ENCODE measurements at places on chromosomes 12 and 14.
A peak's percentile ranks its signal among the peaks of the same experiment; 100 is the strongest.

DNA sequence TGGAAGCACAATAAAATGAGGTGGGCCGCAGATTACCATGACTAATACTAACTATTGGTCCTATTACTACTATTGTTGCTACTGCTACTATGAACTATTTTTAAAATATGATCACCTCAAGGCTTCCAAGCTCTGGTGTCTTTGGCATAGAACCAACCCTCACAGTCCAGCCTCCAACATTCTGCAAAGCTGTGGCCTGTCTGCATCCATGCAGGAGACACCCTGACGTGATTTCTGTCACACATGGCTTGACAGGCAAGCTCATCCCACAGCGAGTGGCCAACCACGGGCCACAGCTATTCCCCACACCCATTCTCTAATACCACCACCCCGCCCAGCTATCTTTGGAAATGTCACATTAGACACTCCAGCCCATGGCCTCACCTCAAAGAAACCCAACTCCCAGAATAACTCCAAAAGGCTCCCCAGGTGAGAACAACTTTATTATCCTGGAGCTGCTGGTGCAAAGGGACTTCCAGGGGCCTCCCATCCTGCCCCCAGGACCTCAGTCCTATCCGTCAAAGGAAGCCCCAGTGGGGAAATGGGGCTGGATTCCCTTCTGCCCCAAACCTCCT lies 14.4 kb downstream of the ISCU start:
- no peak for DNase-seq

DNA sequence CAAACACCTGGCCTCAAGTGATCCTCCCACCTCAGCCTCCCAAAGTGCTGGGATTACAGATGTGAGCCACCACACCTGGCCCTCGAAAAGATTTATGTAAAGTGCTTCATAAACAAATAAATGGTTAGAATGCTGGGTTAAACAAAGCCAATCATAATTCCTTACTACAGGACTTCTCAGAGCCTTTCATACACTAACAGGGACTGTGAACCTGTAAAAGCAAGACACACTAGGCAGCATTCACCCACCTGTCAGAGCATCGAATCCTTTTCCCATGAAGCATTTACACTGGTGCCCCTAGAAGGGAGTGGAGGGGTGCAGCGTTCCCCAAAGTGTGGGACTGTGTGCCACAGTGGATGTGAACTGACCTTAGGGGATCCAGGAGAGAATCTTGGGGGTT lies 29.5 kb downstream of the TRPV4 start:
- DNase-seq, result no peak

- no peak for DNase-seq
Observed at GRCh38 chr12:54463484-54463883, 9.9 kb downstream of the GTSF1 start.

GRCh38 chr12:110790301-110790700 lies 47.6 kb upstream of the PPP1CC start:
- DNase-seq, result no peak

GRCh38 chr12:80195074-80195726 lies 95.9 kb downstream of the OTOGL start:
- peak; percentile 41 for DNase-seq

DNA sequence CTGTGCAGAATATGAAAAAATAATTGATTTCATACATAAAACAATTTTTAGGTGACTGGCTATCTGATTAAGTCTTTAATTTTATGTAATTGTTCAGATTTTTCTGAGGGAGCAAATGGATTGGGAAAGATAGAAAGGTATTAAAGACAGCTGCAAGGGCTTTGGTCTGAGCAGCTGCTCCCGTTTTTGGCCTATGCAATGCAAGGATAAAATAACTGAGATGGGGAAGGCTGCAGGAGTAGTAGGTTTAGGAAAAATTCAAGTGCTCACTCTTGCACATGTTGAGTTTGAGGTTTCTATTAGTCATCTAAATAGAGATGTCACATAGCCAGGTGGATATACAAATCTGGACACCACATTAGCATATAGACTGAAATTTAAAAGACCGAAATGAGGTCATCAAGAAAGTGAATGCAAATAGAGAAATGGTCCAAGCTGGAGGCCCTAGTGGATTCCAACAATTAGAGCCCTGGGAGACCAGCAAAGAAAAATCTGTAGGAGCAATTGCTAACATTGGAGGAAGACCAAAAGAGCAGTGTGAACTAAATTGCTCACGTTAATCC lies 144.0 kb downstream of the PPFIA2 start:
- no peak for DNase-seq

GRCh38 chr12:95739561-95740313 lies 50.8 kb downstream of the NTN4 start:
- no peak for DNase-seq

DNA sequence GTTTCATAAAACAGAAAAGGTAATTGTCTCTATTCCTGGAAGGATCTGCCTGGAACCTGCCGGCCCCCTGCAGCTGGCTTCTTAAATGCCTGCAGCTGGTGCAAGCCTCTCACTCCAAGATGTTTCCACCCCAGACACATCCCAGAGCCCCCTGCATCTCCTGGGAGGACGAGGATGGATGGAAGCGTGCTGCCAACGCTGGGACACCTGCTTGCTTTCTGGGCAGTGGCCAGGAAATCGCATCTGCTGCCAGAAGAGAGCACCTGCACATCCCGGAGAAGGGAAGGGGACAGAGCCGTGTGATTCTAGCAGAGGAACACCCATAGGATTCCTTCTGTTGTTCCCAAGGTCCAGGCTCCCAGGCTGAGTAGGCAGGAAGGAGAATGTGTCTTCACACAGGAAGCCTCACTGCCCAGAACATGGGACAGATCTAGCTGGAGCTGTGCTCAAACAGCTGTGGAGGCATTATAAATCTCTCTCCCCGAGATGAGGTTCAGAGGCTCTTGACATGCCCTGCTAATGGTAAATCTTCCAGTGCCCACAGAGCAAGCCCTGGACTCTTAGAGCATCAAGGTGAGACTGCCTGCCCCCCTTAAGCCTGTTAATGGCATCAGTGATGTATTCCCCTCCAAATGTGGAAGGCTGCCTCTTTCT lies 138.8 kb upstream of the MAP1LC3B2 start:
- DNase-seq, result no peak

- no peak for DNase-seq
Observed at GRCh38 chr14:73125169-73125588, 11.1 kb upstream of the PSEN1 start.

DNA sequence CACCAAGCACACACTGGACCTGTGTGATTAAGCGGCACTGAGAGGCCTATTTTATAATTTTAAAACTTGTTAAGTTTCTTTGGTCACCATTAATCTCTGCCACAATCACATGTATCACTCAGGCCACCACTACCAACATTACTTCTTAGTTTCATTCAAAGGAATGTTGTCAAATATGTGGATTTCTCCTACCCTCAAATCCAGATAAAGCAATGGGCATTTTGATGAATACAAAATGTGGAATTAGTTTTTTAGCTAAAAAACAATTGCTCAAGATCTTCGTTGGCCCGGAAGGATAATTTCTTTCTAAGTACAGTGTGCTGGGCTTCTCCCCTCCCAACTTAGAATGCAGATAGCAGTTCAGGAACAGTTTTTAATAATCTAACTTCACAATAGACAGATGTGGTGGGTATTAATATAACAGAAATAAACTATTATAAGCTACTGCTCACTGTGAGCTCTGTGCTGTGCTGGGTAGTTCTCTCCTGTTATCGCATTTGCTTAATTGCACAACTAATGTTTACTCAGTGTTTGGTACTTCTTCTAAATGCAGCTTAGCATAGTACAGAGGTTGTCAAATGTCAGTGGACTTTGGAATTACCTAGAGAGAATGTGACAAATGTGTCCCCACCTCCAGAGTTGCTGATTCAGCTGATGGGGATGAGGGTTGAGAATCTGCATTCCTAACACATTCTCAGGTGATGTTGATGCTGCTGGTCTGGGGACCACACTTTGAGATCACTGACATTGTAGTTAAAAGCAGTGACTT lies 266.7 kb upstream of the AMIGO2 start:
- DNase-seq, result no peak

- no peak for DNase-seq
Observed at GRCh38 chr12:15044471-15044870, 71.6 kb downstream of the PDE6H start.

- DNase-seq, result peak; percentile 1
Observed at GRCh38 chr14:100654814-100655740, 67.9 kb upstream of the BEGAIN start.
